ENCODE measurements at places on chromosomes 5 and 9. TPM values are rescaled to one million over a fixed set of nuclear protein-coding genes. Genes with fewer than 3 reads are reported as not detected.

Gene YIPF5
- 59.5 TPM for total RNA-seq

Gene LOX
- total RNA-seq, result 0.73 TPM

- no peak for DNase-seq
These were observed 106.8 kb downstream of the ENTREP1 start for GRCh38 chr9:69431777-69432176.

GRCh38 chr5:19175776-19176570 lies 812.0 kb downstream of the CDH18 start:
- no peak for DNase-seq

Measured in HepG2 (cell line).